ENCODE measurements at places on chromosomes 3 and 15.

- no peak for DNase-seq
Measured at GRCh38 chr3:182028081-182028480, 316.4 kb downstream of the SOX2 start.

DNA sequence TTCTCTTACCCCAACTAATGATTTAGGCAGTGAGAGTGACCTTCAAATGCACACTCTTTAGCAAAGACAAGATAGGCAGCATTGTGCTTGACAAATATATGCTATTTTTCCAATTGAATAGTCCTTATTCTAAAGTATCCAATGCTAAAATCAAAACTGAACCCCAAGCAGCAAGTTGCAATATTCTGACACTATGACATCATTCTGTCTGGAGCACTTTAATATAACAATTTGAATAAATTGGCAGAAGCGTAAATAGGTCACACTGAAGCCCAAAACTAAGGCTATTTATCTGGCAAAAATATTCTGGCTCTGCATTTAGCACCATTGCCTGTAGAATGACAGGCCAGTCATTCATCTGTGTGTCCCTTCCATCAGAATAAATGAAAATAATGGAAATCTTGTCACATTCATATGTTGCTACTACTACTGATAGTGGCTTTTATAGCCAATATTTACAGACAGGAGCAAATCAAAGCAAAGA, 2.9 kb downstream of the CBLB start:
- no peak for DNase-seq

DNA sequence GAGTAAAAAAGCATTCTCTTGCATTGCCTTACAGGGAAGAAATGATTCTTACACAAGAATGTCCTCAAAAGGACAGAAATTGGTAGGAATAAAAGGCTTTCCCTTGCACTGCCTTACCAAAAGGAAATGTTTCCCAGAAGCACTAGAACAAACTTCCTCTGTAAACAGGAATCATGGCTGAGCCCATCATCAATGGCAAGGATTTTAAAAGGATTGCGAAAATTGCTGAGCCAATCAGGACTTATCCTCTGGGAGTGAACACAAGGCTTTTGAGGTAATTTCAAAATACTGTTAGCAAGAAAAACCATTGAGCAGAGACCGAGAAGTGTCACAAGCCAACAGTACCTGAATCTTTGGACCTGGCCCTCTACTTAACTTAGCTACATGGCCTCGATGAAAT, 897.3 kb downstream of the ROBO1 start:
- DNase-seq: no peak

- DNase-seq: peak; percentile 74
Measured at GRCh38 chr15:41772720-41773331, 1.5 kb upstream of the MAPKBP1 start.

- no peak for DNase-seq
Measured at GRCh38 chr3:34279901-34280300, 481.5 kb downstream of the PDCD6IP start.

- DNase-seq: no peak
Measured at GRCh38 chr3:64105816-64106215, 82.5 kb upstream of the PSMD6 start.
